ENCODE measurements at places on chromosomes 13 and 19.

- DNase-seq = peak; percentile 84
Measured at GRCh38 chr13:43433691-43434141, 353.1 kb downstream of the ENOX1 start.

DNA sequence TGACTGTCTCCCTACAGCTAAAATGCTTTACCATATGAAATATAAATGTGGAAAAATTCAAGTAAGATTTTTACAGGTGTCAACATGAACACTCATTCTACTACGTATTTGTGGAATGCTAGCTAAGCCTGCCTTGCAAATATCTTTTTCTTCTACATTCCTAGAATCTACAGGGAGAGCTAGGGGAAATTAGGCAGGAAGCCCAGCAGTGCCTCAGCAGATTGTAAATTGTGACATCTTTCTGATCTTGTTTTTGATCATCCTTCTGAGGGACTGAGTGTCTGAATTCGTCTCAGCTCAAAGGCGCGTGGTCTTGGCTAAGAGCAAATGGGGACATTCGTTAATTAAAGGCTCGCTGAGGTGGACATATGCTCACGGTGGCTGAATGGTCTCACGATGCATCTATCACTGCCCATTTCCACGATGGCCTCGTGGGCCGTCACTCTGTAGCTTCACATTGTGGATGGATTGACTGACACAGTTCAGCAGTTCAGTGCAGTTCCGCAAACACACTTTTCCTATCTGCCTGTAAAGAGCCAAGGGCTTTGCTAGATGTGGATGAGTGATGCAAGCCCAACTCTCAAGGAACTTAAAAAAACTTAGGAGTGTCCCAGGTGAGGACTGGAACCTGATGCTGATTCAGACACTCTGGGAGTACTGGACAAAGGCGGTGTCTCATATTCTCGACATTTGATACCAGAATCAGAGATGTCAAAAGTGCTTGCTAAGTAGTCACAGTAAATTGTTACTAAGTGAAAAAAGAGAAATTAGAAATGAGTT lies 562.5 kb downstream of the EFNB2 start:
- peak; percentile 89 for DNase-seq

- DNase-seq = no peak
Measured at GRCh38 chr13:99418103-99418842, 83.0 kb upstream of the TM9SF2 start.

DNA sequence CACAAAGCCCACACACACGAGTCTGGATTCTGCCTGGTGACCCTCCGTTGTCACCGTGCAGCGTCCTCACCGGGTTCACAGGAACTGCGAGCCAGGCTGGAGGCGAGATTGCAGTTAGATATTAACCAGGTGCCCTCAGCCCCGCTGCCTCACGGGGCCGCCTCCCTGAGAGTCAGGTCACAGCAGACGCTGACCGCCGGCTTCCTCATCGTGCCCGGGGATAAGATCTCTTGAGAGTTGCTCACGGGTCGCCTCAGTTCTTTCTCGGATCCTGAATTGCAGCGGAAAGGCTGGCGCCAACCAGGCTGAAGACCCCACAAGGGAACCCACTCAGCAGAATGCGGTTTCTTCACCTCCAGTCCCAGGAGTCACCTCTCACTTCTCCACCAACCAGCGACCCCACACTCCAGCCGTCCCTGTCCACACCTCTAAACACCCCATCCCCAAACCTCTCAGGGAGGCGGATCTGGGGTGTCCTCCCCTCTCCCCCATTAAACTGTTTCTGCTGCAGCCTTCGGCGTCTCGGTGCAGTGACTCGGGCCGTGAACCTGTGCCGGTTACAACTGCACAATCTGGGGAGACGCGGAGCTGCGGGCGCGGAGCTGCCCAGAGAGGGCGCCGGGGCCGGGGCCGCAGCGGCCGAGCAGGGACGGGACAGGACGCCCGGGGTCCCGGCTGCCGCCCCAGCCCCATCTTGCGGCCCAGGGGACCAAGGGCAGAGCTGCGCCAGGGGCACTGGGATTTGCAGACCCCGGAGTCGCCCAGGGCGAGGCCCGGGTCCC lies 591 bp downstream of the ZNF823 start:
- peak; percentile 79 for DNase-seq

- DNase-seq = no peak
Measured at GRCh38 chr19:51724543-51724942, 752 bp upstream of the HAS1 start.

DNA sequence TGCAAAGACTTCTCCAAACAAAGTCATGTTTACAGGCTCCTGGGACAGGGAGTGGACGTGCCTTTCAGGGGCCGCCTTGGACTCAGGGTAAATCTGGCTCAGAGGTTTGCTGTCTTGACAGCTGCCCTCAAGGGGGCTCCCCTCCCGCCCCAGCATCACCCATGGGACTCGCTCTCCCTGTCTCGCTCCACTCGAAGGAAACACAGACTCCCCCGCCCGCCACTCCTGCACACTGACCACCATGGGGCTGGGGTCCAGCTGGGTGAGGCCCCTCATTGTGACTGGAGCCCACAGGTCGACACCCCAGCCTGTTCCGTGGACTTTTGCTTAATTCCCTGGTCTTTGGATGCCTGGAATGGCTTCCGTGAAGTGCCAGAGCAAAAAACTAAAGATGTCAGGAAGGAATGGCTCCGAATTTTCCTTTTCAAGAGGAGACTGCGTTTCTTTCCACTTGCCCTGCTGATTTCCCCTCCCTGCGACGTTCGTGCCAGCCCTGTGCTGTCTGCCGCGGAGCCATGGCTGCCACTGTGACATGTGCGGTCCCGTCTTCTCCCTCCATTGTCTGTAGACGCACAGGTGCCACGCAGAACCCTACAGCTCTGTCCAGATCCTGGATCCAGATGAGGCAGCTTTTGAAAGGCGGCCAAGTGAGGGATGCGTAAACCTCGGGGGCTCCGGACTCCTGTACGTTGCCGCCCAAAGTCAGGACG lies 48.6 kb downstream of the MCF2L start:
- no peak for DNase-seq

All from trophoblast cell (in vitro differentiated cells and primary cell).